Mesendoderm (in vitro differentiated cells): ENCODE measurements at places on chromosomes 1 and 21.
A peak's percentile ranks its signal among the peaks of the same experiment; 100 is the strongest.

- peak; percentile 78 for DNase-seq
- no peaks in the 10 kb centered on the region for H3K4me1 ChIP-seq
- peaks cover 2% of the 10 kb centered on the region for H3K36me3 ChIP-seq
- no peak overlapping the region for H3K4me3 ChIP-seq
These were observed 9.2 kb upstream of the KCNQ4 start for GRCh38 chr1:40774266-40774998.

DNA sequence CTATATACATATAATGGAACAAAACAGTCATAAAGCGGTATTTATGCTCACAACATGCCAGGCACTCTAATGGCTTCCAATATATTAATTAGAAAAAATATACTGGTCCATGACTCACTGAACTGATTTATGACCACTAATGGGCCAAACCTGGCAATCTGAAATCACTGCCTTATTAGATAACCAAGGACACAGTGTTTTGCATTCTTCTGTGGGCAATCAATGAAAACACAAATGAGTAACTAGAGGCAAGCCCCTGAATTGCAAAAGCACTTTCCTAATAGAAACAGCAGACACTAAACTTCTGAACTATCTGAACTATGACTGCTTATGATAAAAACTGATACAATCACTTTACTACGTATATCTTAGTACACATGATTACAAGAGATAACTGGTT, 3.5 kb downstream of the GCLM start:
- no peaks in the 10 kb centered on the region for H3K36me3 ChIP-seq
- DNase-seq, result no peak
- no peak overlapping the region for H3K27ac ChIP-seq
- no peak overlapping the region for H3K4me3 ChIP-seq
- no peaks in the 10 kb centered on the region for H3K27me3 ChIP-seq

GRCh38 chr1:118360817-118361216, 175.8 kb upstream of the SPAG17 start:
- H3K4me1 ChIP-seq, result no peaks in the 10 kb centered on the region
- H3K27ac ChIP-seq, result no peak overlapping the region
- no peaks in the 10 kb centered on the region for H3K36me3 ChIP-seq
- no peak for DNase-seq
- no peaks in the 10 kb centered on the region for H3K27me3 ChIP-seq

- DNase-seq, result no peak
- H3K27me3 ChIP-seq, result no peaks in the 10 kb centered on the region
- H3K36me3 ChIP-seq, result no peaks in the 10 kb centered on the region
These were observed 41.6 kb downstream of the FAAP20 start for GRCh38 chr1:2152954-2153353.

DNA sequence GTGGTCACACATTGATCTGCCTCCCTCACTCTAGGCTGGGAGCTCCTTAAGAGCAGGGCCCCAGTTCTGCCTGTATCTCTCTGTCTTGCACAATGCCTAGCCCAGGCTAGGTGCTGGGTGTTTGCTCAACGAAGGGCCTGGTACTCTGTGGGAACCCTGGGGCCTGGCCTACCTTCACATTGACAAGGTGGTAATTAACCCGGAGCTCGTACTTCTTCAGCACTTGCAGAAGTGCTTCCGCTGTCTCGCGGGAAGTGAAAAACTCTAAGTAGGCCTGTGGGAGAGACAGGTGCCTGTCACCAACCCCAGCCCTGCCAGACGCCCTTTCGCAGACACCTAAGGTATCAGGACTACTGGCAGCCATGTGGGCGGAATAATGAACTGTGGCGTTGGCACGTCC, 13.7 kb downstream of the MTHFR start:
- H3K27ac ChIP-seq, result no peak overlapping the region
- H3K4me3 ChIP-seq, result no peak overlapping the region
- DNase-seq, result no peak
- no peaks in the 10 kb centered on the region for H3K27me3 ChIP-seq

- H3K36me3 ChIP-seq, result no peaks in the 10 kb centered on the region
- peaks cover 1% of the 10 kb centered on the region for H3K4me1 ChIP-seq
- H3K4me3 ChIP-seq, result no peak overlapping the region
- no peak for DNase-seq
- H3K27ac ChIP-seq, result no peak overlapping the region
These were observed 195.1 kb downstream of the CRB1 start for GRCh38 chr1:197463142-197463541.

DNA sequence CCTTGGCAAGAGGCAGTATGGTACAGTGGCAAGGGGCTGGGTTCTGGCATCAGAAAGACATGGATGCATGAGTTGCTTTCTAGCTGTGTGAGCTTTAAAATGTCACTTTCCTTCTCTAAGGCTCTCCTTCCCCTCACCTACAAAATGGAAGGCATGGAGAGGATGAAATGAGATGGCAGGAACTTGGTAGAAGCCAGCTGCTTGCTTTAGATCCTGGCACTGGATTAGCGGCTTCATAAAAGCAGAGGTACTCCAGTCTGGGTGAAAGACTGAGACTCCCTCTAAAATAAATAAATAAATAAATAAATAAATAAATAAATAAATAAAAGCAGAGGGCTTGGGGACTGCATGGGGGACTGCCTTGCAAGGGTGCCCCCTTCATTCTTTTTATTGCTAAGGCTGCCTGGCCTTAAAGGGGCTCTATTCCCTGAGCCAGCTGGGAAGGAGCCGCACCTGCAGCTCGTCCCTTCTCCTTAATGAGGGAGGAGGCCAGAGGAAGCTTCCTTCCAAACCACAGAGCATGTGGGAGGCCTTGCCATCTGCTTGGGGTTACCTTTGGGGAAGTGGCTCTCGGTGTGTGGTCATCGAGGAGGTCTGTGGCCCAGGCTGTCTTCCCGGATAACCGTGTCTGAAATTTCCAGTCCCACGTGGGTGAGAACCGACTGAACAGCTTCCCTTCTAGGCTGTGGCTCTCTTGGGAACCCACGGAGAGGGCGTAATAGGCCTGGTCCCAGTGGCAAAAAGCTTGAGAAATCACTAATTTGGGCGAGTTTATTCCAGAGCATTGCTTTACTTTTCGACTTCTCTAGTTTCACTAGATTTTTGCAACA, 2.0 kb upstream of the ATP13A2 start:
- no peaks in the 10 kb centered on the region for H3K27me3 ChIP-seq
- DNase-seq, result no peak
- no peak overlapping the region for H3K27ac ChIP-seq
- no peaks in the 10 kb centered on the region for H3K36me3 ChIP-seq

DNA sequence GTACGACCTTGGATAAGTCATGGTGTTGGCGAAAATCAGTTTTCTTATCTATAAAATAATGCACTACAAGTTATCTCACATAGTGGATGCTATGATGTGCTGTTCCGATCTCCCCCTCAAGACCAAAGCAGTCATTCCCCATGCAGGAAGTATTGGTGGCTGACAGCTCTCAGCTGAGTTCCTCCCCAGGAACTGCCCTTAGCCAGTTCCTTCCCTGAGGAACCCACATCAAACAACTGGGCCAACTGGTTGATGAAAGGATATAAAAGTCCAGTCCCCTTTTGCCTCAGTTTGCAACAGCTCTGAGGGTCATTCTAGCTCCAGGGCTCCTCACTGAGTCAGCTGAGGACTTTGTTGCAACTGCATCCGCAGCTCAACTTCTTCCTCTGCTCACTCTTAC, 16.1 kb upstream of the SLAMF1 start:
- H3K4me1 ChIP-seq, result peaks cover 8% of the 10 kb centered on the region
- no peaks in the 10 kb centered on the region for H3K36me3 ChIP-seq
- no peaks in the 10 kb centered on the region for H3K27me3 ChIP-seq
- no peak overlapping the region for H3K4me3 ChIP-seq
- no peak overlapping the region for H3K27ac ChIP-seq

GRCh38 chr1:212680680-212681389, 18.8 kb downstream of the BATF3 start:
- H3K4me1 ChIP-seq, result peaks cover 11% of the 10 kb centered on the region
- no peak overlapping the region for H3K4me3 ChIP-seq
- H3K36me3 ChIP-seq, result no peaks in the 10 kb centered on the region
- H3K27me3 ChIP-seq, result no peaks in the 10 kb centered on the region

DNA sequence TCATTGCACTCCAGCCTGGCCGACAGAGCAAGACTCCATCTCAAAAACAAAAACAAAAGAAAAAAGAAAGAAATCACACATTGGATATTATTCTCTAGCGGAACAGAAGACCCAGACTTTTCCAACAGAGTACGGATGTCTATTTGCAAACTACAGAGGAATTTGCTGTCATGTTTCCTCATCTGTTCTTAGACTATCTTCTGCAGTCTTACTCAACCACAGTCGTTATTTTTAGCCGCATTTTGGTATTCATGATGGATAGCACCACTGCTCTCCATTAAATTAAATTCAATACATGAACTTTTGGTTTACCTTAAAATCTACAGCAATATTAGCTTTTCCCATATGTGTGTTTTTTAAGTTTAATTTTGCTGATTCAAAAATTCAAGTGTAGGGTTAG, 14.2 kb upstream of the HEATR1 start:
- H3K4me1 ChIP-seq, result no peaks in the 10 kb centered on the region
- no peak overlapping the region for H3K4me3 ChIP-seq
- H3K27ac ChIP-seq, result no peak overlapping the region
- no peaks in the 10 kb centered on the region for H3K27me3 ChIP-seq
- H3K36me3 ChIP-seq, result no peaks in the 10 kb centered on the region
- no peak for DNase-seq
